ENCODE measurements at places on chromosomes 7 and 10.

DNA sequence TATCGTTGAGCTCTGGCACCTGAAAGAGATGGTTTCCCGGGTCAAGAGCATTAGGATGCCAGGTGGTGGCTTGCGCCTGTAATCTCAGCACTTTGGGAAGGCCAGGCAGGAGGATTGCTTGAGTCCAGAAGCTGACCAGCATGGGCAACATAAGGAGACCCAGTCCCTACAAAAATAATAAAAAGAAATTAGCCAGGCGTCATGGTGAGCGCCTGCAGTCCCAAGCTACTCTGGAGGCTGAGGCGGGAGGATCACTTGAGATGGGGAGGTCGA lies 6.1 kb upstream of the KCP start:
- no peak for DNase-seq

DNA sequence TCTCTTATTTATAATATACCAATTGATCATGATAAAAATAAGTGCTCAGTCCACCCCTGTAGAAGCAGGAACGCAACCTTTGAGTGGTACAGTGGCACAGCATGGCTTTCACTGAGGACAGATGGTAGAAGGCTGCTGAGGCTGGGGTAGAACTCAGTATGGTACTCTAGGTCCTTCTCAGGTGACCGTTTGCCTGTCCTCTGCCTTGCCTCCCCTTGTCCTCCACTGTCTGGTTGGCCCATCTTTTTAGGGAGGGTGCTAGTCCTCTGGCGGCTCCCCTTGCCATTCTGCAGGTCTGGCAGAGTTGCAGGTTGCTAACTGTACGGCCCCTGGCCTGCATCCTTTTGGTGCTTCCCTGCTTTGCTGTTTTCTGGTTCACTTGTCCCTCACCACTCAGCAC lies 27.3 kb downstream of the SLC18A2 start:
- no peak for DNase-seq

DNA sequence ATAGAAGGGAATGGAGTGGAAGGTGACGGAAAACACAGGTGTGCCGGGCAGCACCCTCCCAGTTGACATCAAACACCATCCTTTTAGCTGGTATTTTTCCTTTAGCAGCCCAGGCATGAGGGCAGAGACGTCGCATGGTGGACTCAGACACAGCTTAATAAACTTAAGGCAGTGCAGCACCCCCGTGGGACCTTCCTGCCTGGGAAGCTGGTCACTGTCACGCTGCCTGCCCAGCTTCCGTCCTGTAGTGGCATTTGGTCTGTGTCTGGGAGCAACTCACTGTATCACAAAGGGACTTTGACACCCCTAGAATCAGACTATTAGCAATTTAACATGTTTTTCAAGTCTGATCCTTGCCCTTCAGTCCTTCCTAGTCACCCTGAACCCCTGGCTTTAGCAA lies 35.8 kb downstream of the IL15RA start:
- DNase-seq = no peak

DNA sequence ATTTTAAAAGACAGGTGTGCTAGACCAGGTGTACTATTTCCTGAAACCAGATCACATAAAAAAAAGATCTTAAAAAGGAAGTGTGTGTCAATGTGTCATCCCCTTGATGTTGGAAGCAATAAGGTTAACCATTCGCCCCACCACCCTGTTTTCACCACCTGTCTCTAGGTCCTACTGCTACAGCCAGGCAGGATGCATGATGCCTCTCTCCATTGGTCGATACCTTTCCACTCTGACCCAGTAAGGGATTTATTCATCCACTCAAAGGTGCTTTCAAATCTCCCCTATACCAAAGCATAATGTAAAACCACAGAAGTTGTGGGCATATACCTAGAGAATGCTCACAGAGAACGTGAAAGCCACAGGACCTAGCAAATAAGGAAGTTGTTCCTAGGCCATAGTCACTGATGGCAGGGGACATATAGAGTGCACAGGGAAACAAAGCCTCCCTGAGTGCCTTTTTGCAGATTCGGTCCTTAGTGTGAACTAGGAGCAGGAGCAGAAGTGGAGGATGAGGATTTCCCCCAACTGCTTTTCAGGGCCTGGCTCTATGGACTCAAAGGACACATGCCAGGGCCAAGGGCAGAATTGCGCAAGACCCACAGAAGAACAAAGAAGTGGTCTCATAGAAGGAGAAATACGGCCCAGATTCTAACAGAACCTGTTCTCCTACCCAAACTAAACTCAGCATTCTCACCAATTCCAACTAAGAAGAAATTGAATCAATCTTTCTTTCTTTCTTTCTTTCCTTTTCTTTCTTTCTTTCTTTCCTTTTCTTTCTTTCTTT lies 631.5 kb upstream of the NRP1 start:
- DNase-seq = no peak

DNA sequence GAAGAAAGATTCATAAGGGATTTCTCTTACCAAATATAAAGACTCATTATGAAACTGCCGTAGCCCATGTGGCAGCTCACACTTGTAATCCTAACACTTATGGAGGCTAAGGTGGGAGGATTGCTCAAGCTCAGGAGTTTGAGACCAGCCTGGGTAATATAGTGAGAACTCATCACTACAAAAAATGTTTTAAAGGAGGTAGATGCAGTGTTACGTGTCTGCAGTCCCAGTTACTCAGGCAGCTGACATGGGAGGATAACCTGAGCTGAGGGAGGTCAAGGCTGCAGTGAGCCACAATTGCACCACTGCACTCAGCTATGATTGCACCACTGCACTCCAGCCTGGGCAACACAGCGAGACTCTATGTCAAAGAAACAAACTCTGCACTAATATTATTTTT lies 18.1 kb upstream of the DNA2 start:
- DNase-seq = no peak

- no peak for DNase-seq
Observed at GRCh38 chr10:4514445-4515108, 311.4 kb upstream of the AKR1E2 start.

DNA sequence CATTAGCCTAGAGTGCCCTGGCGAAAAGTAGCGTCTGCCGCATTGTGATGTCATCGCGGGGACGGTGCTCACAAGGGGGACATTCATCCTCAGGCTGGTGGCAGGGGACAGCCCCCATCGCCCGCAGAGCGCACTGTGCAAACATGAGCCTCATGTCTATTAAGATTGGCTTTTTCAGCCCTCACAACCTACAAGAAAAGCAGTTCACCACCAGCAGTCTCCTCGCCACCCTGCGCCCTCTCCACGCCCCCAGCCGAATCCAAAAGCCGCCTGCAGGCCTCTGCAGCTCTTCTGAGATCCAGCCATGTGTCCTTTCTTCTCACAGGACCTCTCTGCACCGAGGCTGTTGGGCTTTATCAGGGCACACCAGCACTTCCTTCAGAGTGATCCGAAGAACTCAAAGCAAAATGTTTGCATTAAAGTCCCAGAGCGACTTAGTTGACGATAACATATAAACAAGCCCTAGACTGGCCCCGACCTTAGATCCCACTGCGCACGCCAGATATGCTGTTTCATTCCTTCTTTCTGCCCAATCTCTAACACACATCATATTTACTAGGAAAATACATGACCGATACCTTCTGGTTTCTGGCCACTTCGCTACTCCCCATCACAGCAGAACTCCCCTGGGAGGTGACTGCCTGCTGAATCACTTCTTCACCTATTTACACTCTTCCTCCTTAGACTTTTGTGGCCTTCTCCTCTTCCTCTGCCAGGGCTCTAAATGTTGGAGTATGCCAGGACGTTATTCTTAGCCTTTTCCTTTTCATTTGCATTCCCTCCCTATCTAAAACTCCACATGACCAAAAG lies 206.0 kb upstream of the SH2B2 start:
- DNase-seq = no peak

DNA sequence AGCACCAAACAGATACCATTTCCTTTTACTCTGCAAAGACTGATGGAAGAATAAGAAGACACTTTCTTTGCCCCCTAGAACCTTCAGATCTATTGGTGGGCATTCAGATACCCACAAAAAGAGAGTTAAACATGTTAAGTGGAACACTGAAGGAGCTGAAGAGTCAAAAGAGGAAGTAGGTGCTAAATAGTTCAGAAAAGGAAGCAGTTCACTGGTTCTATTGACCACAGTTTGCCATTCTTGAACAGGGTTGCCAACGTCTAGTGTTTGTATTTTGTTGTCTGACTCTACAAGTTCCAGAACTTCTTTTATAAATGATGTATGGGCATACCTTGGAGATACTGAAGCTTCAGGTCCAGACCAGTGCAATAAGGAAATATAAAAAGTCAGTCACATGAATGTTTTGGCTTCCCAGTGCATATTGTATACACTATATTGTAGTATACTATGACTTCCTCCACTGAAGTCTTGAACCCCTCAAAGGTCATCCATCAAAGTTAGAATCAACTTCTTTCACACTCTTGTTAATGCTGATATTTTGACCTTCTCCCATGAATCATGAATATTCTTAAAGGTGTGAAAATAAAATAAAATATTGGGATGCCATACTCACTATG lies 47.5 kb upstream of the AGR3 start:
- no peak for DNase-seq

DNA sequence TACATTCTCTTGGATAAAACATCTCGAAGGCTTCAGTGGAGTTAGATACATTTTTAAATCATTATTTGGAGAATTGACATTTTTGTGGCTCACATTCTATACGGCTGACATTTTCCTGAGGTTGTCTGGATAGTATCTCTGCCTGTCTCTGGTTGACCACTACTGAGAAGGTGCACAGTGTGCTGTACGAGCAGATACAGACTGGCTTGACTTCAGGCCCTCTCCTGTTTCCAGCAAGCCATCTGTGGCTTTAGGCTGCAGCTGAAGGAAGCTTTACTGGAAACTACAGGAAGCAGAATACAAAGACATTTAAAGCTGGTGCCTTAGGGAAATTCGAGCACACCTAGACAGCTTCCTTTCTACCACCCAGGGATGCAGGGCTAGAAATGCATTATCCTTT lies 39.3 kb upstream of the RSU1 start:
- DNase-seq = peak; percentile 8

DNA sequence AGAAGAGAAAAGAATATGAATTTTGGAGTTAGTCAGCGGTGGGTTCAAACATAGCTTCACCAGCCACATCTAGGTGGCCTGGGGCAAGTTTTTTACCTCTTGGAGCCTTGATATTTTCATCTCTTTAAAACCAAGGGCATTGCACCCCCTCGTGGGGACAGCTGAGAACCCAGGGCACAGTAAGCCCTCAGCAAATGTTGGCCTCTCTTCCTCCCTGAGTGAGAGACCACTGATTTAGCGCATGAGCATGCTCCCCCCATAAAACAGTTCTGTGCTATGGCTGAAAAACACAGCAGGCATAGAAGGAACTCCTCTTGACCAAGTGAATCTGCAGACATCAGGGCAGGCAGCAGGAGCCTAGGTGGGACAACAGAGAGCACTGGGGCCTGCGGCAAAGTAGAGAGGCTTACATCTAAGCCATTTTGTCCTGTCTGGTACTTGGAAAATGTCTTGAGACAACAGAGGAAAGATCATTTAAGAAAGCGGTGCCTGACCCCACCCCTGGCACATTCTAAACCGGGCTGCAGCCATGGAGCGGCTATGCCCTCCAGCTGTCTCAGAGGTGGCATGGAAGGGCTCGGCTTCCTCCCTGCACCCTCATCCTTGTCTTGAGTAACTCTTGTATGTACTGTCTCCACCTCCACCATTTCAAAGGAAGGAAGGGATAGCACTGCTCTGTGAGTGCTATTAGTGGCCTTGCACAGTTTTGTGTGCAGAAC lies 94.7 kb downstream of the ARHGAP22 start:
- peak; percentile 46 for DNase-seq

DNA sequence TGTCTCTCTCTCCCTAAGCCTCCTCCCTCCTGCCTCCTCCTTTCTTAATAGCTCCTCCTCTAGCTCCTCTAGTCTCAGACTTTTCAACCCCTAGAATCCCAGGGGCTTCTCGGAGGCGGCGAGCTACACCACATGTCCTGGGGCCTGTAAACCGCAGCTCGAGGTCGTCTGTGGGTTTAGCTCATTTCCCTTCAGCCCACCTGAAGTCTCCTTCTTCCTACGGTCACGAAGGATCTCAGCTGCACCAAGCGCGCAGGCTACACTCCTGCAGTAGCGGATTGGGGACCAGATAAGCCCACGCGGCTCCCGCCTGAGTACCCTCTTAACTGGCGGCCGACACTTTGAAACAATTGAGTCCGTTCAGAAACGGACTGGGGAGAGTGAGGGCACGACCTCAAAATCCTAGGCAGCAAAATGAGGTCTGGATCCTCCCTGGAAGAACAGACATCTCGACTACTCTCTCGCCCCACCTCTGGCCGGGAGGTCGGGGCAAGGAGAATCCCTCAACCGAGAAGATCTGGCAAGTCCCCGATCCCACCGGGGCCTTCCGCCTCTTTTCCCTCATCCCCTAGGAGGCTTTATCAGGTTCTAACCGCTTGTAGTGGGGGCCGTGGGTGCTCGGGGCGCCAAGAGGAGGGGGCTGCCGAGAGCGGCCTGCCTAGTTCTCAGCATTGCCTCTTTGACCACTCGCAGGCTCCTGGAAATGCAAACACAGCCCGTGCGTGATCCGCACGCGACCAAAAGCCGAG lies 1.3 kb upstream of the SORCS3 start:
- DNase-seq = peak; percentile 24

- no peak for DNase-seq
Observed at GRCh38 chr7:46544396-46545008, 623.4 kb upstream of the IGFBP3 start.

GRCh38 chr7:97117035-97117371 lies 495 bp upstream of the SDHAF3 start:
- DNase-seq = no peak
